Stimulated activated CD8-positive, alpha-beta memory T cell treated with anti-CD3 and anti-CD28 coated beads, Interleukin-4, amount 100 ng/mL, for 4 hours (primary cell): ENCODE measurements at places on chromosomes 6 and 20.

- DNase-seq = no peak
Measured at GRCh38 chr20:15612769-15613168, 960.5 kb downstream of the KIF16B start.

DNA sequence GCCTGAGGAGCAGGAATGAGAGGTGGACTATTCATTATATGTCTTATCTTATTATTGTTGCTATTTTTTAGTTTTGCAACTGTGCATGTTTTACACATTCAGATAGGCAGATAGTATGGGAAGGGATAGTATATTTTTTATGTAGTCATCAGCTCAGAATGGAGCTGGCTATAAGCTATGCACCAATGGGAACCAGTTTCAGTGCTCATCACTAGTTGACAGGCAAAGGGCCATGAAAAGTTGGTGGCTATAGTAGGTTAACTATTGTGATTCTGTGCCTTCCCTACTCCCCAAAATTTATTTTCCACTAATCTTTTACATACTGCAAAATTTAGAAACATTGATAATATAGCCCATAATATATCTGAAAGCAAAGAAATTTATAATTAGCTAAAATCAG lies 5.3 kb upstream of the UBD start:
- DNase-seq = no peak

DNA sequence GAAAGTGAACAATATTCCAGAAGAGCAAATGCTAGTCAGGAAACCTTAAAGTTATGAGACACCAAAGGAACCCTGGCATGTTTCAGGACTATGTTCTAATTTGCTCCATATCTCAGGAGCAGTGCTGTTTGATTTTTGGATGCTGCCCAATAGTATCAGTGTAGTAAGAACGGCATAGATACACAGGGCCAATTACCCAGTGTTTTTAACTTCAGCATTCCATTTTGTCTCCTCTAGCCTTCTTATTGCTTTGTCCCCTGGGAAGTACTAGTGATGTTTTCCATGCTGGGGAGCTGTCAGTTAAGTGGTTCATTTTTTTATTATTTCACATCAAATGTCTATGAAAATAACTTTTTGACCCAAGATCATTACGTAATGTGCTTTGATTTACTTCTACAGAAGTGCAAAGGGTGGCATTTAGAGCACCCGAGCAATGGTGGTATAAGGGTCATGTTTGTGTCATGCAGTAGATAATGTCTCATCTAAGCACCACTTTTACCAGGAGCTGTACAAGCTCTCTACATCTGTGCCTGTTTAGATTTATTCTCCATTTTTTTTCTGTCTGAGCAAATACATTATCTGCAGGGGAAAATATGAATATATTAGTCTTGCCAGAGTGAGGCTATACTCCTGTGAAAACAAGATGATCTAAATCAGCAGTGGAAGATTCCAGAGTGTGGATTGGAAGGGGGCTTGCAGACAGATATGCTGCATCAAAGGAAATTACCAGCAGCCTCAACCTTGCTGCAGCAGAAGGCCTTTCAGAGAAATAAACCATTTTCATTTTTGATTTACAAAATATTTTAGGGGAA lies 198.8 kb upstream of the OPRM1 start:
- no peak for DNase-seq

GRCh38 chr6:13220266-13220665 lies 108.1 kb downstream of the TBC1D7 start:
- DNase-seq = no peak

GRCh38 chr20:39248171-39248861 lies 286.2 kb downstream of the DHX35 start:
- no peak for DNase-seq

- DNase-seq = no peak
Measured at GRCh38 chr6:68134796-68135195, 500.3 kb upstream of the ADGRB3 start.

GRCh38 chr20:41371371-41371770 lies 4.8 kb upstream of the EMILIN3 start:
- no peak for DNase-seq

DNA sequence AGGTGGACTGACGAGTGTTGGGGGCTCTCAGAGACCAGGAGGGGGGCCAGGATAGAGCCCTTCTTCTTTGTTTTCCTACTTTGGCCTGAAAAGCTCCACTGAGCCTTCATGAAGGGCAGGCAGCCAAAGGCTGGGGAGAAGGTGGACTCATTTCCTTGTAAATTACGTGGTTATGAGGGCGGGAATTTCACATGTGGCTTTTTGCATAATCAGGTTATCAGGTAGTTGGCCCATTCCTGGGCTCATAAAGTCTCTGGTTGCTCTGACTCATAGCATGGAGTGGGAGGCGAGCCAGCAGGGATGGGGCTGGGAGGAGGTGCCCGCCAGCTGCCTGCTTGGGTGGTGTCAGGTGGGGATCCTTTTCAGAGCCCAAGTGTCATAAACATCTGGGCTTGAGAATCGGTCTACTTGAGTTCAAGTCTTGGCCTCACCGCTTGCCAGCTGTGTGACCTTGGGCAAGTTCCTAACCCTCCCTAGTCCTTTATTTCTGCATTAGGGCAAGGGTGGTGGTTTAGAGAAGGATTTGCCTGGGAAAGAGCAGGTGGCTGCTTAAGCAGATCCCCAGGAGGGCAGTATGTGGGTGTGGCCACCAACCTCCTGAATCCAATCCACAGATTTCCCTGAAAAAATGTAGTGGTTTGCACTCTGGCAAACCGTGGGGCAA lies 26.5 kb upstream of the RNF24 start:
- no peak for DNase-seq

- DNase-seq = no peak
Measured at GRCh38 chr20:25369971-25370370, 20.7 kb downstream of the ABHD12 start.

- no peak for DNase-seq
Measured at GRCh38 chr6:36698196-36698595, 570 bp downstream of the RAB44 start.

DNA sequence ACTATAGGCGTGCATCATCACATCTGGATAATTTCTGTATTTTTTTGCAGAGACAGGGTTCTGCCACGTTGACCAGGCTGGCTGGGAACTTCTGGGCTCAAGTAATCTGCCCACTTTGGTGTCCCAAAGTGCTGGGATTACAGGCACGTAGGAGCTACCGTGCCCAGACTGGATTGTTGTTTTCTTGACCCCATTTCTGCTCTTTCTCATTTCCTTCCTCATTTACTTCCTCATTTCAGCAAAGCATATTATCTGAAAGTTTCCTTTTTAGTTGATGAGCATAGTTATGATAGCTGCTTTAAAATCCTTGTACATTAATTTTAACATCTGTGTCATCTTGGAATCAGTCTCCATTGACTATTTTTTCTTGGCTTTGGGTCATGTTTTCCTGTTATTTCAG lies 301.0 kb upstream of the RUNX2 start:
- DNase-seq = no peak

GRCh38 chr6:158737710-158738615 lies 81.2 kb downstream of the EZR start:
- DNase-seq = no peak

DNA sequence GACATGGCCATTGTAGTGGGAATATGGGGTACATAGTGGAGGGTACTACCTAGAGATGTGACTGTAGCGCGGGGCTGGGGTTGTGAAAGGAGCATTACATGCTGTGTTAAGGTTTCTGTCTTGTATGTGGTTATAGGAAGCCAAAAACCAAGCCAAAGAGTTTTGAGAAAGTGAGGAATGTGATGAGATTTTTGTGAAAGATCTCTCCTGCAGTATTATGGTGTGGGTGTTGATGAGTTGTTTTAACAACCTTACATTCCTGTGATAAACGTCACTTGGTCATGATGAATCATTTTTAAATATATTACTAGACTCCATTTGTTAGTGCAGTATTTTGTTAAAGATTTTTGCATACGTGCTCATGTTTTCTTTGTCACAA lies 48.9 kb downstream of the ZFAND3 start:
- DNase-seq = no peak

GRCh38 chr6:27472182-27472616 lies 706 bp downstream of the ZNF184 start:
- peak; percentile 43 for DNase-seq

GRCh38 chr6:62119401-62119800 lies 166.6 kb downstream of the KHDRBS2 start:
- no peak for DNase-seq

DNA sequence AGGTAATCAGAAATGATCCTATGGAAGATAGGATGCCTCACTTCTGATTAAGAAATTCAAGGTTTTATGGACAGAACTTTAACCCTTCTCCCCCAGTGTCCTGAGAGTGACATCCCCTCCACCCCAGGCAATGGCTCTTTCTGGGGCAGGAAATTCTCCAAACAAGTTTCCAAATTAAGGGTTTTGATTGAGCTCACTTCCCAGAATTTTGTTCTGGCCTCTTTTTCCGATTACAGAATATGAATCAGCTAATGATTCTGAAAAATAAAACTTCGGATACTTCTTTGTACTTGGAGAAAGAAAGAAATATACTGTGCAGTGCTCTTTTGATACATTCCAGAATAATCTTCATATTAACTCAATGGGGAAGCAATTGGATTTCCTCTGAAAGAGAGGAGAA lies 32.8 kb upstream of the TASP1 start:
- DNase-seq = no peak

- no peak for DNase-seq
Measured at GRCh38 chr6:63804381-63804956, 168.9 kb downstream of the PHF3 start.
